ENCODE measurements at places on chromosomes 1 and 21.

- no peak for DNase-seq
These were observed 2.7 kb downstream of the SPATA21 start for GRCh38 chr1:16434501-16434900.

DNA sequence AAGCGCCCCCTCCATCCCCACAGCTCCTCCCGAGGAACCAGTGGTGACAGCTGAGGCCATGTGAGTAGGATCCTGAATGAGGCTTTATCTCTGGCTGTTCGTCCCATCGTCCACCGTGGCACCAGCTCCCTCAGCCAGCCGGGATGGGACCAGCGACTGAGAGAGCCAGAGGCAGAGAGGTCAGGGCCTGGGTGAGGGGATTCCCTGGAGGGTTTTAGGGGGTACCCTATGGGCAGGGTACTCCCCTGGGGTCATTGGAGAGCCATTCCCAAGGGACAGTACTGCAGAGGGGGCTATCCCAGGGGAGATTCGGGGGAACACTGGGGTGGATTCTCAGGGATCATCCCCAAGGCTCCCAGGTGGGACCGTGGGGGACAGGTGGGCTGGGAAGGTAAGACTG lies 2.4 kb downstream of the TMEM125 start:
- no peak for DNase-seq

- no peak for DNase-seq
These were observed 3.7 kb downstream of the LENEP start for GRCh38 chr1:154996966-154997701.

DNA sequence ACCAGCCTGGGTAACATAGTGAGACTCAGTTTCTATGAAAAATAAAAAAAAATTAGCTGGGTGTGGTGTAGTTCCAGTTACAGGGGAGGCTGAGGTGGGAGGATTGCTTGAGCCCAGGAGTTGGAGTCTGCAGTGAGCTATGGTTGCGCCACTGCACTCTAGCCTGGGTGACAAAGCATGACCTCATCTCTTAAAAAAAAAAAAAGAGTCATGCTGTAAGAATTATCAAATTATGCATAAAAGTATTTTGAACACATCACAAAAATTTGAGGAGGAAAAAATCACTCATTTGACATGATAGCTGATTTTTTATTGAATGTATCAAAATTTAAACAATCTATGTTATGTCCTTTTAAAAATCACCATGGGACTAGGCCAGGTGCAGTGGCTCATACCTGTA lies 17.8 kb downstream of the CCDC30 start:
- no peak for DNase-seq

GRCh38 chr21:41510500-41510899 lies 2.5 kb upstream of the TMPRSS2 start:
- DNase-seq = no peak

DNA sequence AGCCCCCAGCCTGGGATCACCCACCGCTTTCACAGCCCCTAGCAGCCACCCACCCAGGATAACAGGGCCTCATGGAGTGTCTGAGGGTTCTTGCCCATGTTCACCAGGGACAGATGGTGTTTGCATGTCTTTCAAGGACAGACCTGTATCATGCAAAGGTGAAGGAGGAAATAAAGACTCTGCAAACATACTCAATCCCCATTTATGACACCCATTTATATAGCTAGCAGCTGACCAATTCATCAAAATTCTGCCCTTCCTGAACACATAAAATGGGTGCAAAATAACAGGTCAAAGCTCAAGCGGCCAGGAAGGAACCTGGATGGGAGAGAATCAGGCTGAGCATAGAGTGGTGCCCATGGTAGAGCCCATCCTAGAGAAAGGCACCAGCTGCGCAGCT lies 32.8 kb upstream of the LYPD8 start:
- DNase-seq = no peak

GRCh38 chr1:66275601-66276023 lies 258.3 kb upstream of the SGIP1 start:
- DNase-seq = no peak

- no peak for DNase-seq
These were observed 100.0 kb upstream of the SLC25A33 start for GRCh38 chr1:9439074-9439761.

DNA sequence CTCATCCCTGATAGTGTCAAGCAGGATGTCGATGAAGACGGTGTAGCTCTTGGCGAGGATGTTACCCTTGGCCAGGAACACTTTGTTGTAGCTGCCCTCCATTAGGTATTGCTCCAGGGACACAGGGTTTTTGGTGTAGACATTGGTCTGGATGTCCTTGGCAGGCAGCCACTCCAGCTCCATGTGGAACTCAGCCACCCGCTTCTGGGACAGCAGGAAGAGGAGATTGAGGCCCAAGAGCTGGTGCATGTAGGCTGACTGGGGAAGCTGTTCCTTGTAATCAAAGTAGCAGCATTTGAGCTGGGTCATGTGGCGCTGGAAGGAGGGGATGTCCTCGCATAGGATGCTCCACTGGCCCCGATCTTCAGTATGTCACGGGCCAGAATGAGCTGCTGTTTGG lies 9.5 kb downstream of the IL6R start:
- no peak for DNase-seq

- no peak for DNase-seq
These were observed 25.7 kb downstream of the ANGPTL7 start for GRCh38 chr1:11214698-11215380.

DNA sequence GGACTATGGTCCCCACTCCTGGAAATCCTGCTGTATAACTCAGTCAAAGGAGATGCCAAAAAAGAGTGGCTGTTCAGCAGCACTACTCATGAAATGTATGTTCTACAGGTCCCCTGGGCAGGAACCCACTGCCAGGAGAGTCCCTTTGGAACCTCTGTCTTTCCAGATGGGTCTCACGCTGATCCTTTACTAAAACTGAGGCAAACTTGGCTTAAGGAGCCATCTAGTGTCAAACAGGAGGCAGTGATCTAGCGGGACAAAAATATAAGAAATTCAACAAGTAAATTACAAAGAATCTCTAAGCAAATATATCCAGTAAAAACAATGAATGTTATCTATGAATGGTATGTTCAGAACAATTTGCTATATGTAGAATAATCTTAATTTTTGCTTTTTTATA lies 80.5 kb upstream of the PRMT6 start:
- no peak for DNase-seq

GRCh38 chr1:204110894-204111633 lies 38.1 kb downstream of the SOX13 start:
- no peak for DNase-seq

- no peak for DNase-seq
These were observed 10.6 kb upstream of the RAB4A start for GRCh38 chr1:229260297-229260696.

- peak; percentile 37 for DNase-seq
These were observed 19.8 kb upstream of the MUTYH start for GRCh38 chr1:45359882-45360513.

DNA sequence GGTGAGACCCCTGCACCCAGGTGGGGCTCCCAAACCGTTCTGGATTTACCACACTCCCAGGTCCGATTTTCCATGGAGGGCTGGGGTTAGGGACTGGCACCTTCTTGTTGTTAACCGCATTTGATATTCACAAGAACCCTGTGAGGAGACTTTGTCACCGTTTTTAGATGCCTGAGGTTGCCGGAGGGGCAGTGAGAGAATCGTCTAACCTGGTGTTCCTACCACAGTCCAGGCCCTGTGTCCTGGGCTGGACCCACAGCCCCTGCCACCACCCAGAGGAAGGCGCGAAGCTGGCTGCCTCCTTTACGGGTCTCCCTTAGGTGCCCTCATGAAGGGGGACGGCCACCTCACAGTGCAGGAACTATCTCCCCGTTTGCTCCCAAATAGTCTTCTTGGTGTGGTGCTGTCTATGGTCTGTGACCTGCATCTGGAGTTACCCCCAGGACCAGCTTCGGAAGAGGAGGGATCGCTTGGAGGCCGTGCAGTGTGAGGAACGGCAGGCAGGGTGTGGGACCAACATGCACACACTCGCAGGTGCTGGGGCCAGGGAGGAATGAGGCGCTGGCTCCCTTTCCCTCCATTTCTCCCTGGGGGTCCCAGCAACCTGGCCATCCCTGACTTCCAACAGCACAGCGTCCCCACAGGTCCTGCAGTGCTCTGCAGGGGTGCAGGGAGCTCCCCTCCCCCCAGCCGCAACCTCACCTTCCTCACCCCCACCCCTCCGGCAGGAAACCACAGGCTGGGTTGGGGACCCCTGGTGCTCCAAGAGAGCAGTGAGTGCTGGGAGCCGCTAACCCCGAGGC lies 7.0 kb downstream of the SIM2 start:
- DNase-seq = peak; percentile 55

GRCh38 chr1:18540136-18540765 lies 59.5 kb downstream of the KLHDC7A start:
- DNase-seq = no peak

GRCh38 chr1:212699104-212699624 lies 476 bp downstream of the BATF3 start:
- DNase-seq = peak; percentile 78

DNA sequence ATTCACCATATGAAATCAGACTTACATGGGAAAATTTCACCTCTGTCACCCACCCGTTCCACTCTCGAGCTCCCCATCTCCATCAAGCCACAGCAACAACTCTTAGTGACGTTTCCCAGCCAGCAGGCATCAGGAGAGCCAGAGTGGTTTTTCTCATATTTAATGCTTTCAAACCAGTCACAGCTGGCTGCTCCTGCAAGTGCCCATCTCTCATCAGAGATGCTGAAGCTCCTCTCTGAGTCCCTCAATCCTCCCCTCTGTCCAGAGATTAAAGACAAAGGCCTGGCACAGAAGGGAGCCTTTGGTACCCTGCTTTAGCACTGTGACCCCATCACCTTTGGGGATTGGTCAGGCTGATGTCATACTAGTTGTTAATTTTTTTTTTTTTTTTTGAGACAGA lies 277.3 kb downstream of the DNM3 start:
- no peak for DNase-seq

GRCh38 chr1:231818337-231818736 lies 191.7 kb downstream of the DISC1 start:
- no peak for DNase-seq

GRCh38 chr21:21188513-21189195 lies 190.4 kb downstream of the NCAM2 start:
- no peak for DNase-seq

GRCh38 chr1:108644984-108645383 lies 15.9 kb downstream of the HENMT1 start:
- DNase-seq = no peak

DNA sequence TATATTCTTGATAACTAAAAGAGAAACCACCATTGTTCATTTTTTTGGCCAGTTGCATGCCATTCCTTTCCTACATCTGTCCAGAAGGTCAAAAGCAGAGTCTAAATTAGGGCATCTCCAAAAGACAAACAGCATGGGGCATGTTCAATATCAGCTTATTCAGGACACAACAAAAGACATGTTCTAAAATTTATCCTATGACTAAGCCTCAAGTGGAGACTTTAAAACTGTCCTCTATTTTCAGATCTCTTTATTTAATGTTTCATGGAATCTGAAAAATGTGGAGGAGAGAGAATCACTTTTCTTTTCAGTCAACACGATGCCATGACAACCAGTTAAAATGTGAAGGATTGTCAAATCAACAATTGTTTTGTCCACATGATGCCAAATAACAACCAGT lies 303.4 kb upstream of the PRMT6 start:
- no peak for DNase-seq

DNA sequence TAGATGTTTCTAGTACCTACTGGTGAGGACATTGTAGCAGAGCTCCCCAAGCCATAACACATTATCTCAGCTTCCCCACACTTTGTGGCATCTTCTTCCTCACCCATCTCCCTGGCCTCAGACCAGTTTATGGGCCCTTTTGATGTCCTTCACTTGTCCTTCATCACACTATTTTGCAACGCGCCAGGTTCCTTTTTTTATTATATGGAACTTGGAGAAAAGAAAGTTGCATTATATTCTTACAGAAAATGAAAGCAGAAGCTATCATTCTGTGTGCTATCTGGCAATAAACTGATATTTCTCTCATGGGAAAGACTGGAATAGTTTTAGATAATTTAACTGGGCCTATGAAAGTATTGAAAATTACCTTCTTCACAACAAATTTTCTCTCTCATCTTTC lies 196.9 kb upstream of the ETV3 start:
- no peak for DNase-seq

DNA sequence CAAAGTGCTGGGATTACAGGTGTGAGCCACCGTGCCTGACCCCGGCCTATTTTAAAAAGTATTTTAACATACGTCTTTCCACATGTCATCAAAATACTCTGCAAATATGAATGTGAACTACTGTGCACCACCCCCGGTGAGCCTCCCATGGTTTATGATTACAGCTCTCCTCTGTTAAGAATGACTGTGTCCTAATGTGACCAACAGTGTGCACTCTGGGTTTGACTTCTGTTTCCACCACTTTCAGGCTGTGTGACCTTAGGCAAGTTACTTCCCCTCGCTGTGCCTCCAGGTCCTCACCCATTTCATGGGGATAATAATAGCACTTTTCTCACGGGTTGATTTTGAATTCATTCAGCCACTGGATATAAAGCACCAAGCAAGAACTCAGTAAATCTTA lies 14.7 kb downstream of the AMPD2 start:
- no peak for DNase-seq

DNA sequence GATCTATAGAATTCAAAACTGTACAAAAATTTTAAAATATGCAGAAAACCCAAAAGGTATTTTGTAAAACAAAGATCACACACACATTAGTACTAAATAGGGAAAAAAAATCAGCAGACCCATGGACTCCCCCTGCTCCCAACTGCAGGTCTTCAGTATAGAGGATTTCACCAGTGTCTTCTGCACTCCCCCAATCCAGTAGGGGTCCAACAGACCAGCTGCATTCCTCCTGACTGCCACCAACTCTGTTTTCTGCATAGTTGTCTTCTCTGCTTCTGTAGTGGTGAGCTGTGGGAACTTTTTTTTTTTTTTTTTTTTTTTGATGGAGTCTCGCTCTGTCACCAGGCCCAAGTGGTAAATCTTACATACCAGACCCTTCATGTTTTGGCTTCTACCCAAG lies 21.9 kb downstream of the CLCA2 start:
- no peak for DNase-seq

- no peak for DNase-seq
These were observed 49.0 kb downstream of the LRRC53 start for GRCh38 chr1:74463333-74463988.

GRCh38 chr1:15146142-15146680 lies 7.3 kb upstream of the TMEM51 start:
- DNase-seq = no peak

DNA sequence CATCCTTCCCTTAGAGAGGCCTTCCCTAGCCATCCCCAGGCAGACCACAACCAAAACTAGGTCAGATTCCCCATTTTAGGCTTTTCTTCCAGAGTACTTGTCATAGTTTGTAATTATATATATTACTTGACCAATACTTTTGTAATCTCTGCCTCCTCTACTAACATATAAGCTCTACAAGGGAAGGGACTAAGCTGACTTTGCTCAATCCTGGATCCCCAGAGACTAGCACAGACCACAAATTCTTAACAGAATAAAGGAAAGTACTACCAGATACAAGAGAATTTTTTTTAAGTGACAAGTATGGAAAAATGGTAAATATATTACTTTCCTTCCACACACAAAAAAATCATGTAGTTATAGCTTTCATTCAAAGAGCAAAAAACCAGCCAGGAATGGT lies 2.0 kb downstream of the ZMYM6 start:
- no peak for DNase-seq

All from SK-N-SH (cell line).